ENCODE measurements at places on chromosomes 2 and 18.

GRCh38 chr18:77208964-77209363 lies 40.7 kb upstream of the GALR1 start:
- peak; percentile 52 for DNase-seq

GRCh38 chr18:6920099-6920955 lies 190.8 kb downstream of the ARHGAP28 start:
- DNase-seq, result peak; percentile 12

DNA sequence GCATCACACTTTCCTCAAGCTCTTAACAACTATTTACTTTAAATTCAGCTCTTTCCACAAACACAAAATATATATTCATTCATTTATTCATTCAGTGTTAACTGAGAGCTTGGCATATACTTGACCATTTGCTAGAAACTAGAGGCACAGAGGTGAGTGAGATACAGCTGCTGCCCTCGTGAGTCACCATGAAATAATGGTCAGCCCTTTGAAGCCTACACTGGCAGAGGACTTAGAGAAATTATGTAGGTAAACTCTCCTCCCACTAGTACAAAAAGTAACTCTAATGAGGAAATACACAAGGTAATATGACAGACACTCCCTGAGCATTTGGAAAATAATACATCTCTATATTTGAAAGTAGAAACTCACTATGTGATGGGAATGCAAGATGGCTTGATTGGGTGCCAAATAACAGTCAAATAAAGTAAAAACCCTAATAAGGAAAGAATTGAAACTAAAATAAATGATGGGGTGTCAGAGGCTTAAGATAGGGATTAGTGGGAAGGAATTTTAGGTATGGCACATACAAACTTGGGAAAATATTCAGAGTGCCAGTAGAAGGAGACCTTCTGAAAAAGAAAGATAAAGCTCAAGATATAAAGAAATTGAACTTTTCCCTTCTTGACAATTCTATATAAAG lies 61.1 kb downstream of the ANTXR1 start:
- no peak for DNase-seq

- no peak for DNase-seq
Observed at GRCh38 chr2:40230186-40230585, 221.7 kb downstream of the SLC8A1 start.

GRCh38 chr2:216308576-216308975 lies 63.7 kb downstream of the MARCHF4 start:
- no peak for DNase-seq

- peak; percentile 34 for DNase-seq
Observed at GRCh38 chr2:37837628-37838328, 87.3 kb upstream of the RMDN2 start.

- no peak for DNase-seq
Observed at GRCh38 chr18:35610724-35611123, 29.2 kb downstream of the GALNT1 start.

GRCh38 chr18:6521803-6522418 lies 107.2 kb upstream of the L3MBTL4 start:
- DNase-seq, result no peak

GRCh38 chr2:9764153-9764778 lies 79.0 kb upstream of the TAF1B start:
- DNase-seq, result no peak

Measured in heart right ventricle (tissue), 16 donors.